Hematopoietic multipotent progenitor cell treated with erythropoietin and hydrocortisone succinate and interleukin-3 and kit ligand, for 4 days (in vitro differentiated cells): ENCODE measurements at places on chromosomes 6 and 20.

DNA sequence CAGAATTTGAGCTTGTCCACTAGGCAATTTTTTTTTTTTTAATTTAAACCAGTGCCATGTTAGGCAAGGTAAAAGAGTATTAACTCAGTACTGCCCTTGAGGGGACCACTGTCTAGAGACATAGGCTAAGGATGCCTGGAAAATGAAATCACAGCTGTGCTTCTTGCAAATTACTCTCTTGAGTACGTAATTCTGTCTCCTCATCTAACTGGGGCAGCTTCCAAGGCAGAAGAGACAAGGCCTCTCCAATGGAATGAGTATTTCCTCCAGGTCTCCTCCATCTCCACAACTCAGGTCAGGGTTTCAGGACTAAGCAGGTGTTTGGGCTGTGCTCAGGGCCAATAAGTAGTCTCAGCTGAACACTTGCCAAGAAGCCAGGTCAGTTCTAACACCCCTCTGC lies 33.8 kb upstream of the MRPS10 start:
- DNase-seq = no peak

- DNase-seq = no peak
These were observed 144.3 kb upstream of the SULF2 start for GRCh38 chr20:47929368-47930115.

- DNase-seq = no peak
These were observed 25.9 kb downstream of the GNAS-AS1 start for GRCh38 chr20:58824843-58825242.

- DNase-seq = no peak
These were observed 26.5 kb downstream of the SMLR1 start for GRCh38 chr6:130853555-130854183.

GRCh38 chr6:18406955-18407749 lies 20.0 kb downstream of the RNF144B start:
- peak; percentile 37 for DNase-seq

DNA sequence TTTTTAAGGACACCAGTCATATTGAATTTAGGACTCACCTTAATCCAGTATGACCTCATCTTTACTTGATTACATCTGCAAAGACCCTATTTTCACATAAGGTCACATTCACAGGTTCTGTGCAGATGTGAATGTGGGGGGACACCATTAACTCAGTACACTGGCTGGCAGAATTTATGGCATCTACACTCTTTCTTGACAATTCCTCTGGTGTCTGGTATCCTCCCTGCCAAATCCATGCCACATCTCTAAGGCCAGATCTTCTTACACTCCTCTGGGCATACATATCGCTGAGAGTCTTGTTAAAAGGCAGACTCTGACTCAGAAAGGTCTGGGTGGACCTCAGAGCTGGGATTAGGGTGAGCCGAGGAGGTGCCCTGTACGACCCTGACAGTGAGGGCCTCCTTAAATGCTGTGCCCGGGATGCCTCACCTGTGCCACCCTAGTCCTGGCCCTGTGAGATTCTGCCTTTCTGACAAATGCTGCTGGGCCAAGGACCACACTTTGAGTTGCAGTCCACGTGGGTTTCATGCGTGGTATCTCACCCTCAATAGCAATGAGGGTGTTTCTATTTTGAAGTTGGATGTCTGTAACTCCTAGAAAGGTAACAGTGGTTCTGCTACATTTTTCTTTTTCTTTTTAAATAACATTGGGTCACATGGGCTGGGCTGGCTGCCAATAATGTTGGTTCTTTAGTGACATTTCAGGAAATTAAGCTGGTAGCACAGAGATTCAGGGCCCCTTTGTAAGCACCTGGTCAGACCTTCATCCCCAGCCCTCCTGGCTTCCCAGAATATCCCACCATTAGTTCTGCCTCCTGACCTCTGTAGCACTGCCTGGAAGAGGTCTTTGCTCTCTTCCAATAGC lies 17.2 kb upstream of the LRRN4 start:
- no peak for DNase-seq

- no peak for DNase-seq
These were observed 132.6 kb downstream of the CEBPB start for GRCh38 chr20:50323209-50323608.

DNA sequence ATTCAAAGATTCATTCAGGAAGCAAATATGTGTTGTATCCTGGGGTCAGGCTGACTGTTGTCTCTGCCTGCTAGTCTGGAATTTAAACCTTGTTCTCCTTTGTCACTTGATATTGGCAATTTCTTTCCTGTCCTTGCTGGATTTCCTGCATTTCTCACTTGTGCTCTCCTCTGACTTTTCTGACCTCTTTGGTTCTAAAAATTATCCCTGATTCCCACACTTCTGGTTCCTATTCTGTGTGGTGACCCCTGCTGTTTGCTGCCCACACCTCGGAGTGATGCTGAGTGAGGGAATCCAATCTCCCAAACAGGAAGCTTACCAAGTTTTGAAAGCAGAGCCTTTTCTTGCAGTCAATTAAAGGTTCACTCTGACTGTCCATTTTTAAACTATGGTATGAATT lies 345.3 kb downstream of the CDKAL1 start:
- DNase-seq = no peak

DNA sequence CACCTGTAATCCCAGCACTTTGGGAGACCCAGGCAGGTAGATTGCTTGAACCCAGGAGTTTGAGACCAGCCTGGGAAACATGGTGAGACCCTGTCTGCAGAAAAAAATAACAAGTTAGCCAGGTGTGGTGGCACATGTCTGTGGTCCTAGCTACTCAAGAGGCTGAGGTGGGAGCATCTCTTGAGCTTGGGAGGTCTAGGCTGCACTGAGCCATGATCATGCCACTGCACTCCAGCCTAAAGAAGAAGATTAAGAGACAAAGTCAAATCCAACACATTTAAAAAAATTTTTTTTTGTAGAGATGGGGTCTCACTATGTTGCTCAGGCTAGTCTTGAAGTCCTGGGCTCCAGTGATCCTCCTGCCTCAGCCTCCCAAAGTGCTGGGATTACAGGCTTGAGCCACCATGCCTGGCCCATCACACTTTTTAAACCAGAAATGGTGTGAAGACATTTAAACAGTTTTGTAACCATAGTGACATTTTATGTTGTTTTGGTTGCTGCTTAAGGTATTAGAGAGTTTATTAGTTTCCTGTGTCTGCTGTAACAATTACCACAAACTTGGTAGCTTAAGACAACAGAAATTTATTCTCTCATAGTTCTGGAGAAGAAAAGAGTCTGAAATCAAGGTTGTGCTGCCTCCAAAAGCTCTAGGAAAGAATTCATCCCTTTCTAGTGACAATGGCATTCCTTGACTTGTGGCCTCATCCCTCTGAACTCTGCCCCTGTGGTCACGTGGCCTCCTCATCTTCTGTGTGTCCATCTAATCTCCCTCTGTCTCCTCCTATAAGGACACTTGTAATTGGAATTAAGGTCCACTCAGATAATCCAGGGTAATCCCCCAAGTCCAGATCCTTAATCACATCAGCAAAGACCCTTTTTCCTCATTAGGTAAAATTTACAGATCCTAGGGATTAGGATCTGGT lies 104.6 kb upstream of the TNFAIP3 start:
- DNase-seq = no peak

DNA sequence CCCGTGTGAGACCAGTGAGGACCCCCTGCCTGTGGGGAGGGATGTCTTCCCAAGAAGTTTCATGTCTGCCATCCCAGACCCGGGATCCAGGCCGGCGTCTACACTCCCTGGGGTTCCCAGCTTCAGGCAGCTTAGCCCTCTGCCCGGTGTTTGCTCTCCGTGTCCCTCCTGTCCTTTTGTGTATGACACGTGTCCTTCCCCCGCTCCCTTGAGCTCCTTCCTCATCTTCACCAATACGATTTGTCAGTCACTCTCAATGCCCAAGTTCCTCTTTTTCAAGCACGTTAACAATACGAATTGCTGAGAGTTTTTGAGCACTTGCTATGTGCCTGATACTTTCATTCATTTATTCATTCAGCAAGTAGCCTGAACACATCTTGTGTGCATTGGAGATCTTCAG lies 115.6 kb upstream of the PTPN1 start:
- peak; percentile 89 for DNase-seq

- no peak for DNase-seq
These were observed 60.7 kb downstream of the DLGAP4 start for GRCh38 chr20:36366623-36367369.

- DNase-seq = no peak
These were observed 6.8 kb downstream of the PROKR2 start for GRCh38 chr20:5309971-5310370.

- no peak for DNase-seq
These were observed 259.0 kb downstream of the FOXC1 start for GRCh38 chr6:1868561-1869261.
